Spinal cord (tissue), 10 donors: ENCODE measurements at places on chromosomes 4 and X. TPM values are rescaled to one million over a fixed set of nuclear protein-coding genes. Genes with fewer than 3 reads are reported as not detected.

SPATA18 gene
- total RNA-seq = 5.9 TPM

SPACA5 gene
- not detected for total RNA-seq

SGCB gene
- 36.4 TPM for total RNA-seq

TIGD2 gene
- total RNA-seq = 9.6 TPM

CWH43 gene
- total RNA-seq = not detected

DNA sequence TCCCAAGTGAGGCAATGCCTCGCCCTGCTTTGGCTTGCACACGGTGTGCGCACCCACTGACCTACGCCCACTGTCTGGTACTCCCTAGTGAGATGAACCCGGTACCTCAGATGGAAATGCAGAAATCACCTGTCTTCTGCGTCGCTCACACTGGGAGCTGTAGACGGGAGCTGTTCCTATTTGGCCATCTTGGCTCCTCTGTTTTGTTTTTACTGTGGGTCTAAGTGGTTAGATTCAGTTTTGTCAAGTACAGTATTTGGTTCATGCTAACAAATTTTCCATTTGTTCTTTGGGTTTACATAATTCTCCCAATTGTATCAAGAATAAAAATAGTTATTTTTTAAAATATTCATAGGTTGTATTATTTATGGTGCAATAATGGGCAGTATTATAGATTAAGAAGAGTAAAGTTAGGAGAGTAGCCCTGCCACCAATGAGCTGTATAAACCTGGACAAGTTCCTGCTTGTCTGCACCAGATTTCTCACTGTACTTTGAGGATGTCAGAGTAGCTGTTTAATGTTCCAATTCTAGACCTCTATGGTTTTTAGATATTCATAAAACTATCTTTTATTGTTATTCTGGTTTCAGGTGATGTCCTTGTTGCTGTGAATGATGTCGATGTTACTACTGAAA lies 23.4 kb downstream of the INTU start:
- no peak overlapping the region for H3K27ac ChIP-seq
- no peaks in the 10 kb centered on the region for H3K4me1 ChIP-seq
- H3K36me3 ChIP-seq = peaks cover 4% of the 10 kb centered on the region

DNA sequence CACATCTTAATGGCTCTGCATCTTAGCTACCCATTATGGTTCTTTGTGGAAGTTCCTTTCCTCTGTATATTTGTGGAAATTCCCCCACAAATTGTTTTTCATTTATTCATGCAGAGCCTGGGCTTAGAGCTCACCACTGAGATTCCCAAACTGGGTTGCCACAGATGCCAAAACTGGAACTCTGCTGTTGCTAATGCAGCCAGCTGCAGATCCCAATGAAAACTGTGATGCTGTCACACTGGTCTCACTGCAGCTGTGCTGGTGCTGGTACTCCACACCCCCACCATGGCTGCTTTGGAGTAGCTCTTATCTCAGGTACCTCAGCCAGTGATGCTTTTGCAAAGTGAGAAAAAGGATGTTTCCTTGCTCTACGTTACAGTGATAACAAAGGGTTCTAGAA lies 87.7 kb downstream of the DCK start:
- H3K36me3 ChIP-seq = no peaks in the 10 kb centered on the region
- H3K27ac ChIP-seq = no peak overlapping the region
- no peaks in the 10 kb centered on the region for H3K27me3 ChIP-seq
- no peaks in the 10 kb centered on the region for H3K4me1 ChIP-seq
- H3K4me3 ChIP-seq = no peak overlapping the region

- H3K4me1 ChIP-seq = no peaks in the 10 kb centered on the region
- H3K36me3 ChIP-seq = no peaks in the 10 kb centered on the region
- DNase-seq = no peak
- H3K27me3 ChIP-seq = no peaks in the 10 kb centered on the region
- H3K27ac ChIP-seq = no peak overlapping the region
- no peak overlapping the region for H3K4me3 ChIP-seq
Observed at GRCh38 chrX:147180886-147181285, 366.3 kb upstream of the CXorf51A start.

- H3K27ac ChIP-seq = no peak overlapping the region
- no peak overlapping the region for H3K4me3 ChIP-seq
- no peak for DNase-seq
- no peaks in the 10 kb centered on the region for H3K4me1 ChIP-seq
- no peaks in the 10 kb centered on the region for H3K27me3 ChIP-seq
Observed at GRCh38 chr4:55617587-55618197, 18.4 kb downstream of the NMU start.

- H3K27ac ChIP-seq = no peak overlapping the region
- no peaks in the 10 kb centered on the region for H3K27me3 ChIP-seq
- H3K36me3 ChIP-seq = no peaks in the 10 kb centered on the region
- no peaks in the 10 kb centered on the region for H3K4me1 ChIP-seq
- no peak overlapping the region for H3K4me3 ChIP-seq
- DNase-seq = peak; percentile 26
Observed at GRCh38 chr4:179095585-179096221, 1653.5 kb upstream of the AGA start.

- no peak for DNase-seq
- H3K4me3 ChIP-seq = no peak overlapping the region
- H3K27me3 ChIP-seq = no peaks in the 10 kb centered on the region
Observed at GRCh38 chrX:69062493-69062892, 102.8 kb downstream of the PJA1 start.

DNA sequence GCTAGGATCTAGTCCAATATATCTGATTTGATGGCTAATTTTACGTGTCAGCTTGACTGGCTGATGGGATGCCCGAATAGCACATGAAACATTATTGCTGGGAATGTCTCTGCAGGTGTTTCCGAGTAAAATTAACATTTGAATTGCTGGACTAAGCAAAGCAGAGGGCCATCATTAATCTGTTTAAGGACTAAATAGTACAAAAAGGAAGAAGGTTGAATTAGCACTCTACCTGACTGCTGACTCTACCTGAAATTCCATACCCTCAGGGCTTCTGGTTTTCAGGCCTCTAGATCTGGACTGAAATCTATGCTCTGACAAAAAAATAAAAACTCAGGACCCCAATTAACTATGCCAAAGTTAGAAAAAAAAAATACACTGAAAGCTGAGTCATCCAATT lies 1021.9 kb downstream of the FAM133A start:
- H3K27ac ChIP-seq = no peak overlapping the region
- no peak for DNase-seq
- H3K4me3 ChIP-seq = no peak overlapping the region
